ENCODE measurements at places on chromosomes 4 and X. TPM values are rescaled to one million over a fixed set of nuclear protein-coding genes. Genes with fewer than 3 reads are reported as not detected.
A peak's percentile ranks its signal among the peaks of the same experiment; 100 is the strongest.

GRCh38 chr4:102216666-102217065, 128.6 kb downstream of the SLC39A8 start:
- DNase-seq, result no peak

GRCh38 chrX:151396825-151397740, at the start of gene VMA21:
Gene VMA21 (plus strand): TSS chrX:151397206. CDS start chrX:151397309, 103 bp downstream.
- peak; percentile 82 for DNase-seq

GRCh38 chr4:186642998-186643397, 80.7 kb downstream of the FAT1 start:
- no peak for DNase-seq

DNA sequence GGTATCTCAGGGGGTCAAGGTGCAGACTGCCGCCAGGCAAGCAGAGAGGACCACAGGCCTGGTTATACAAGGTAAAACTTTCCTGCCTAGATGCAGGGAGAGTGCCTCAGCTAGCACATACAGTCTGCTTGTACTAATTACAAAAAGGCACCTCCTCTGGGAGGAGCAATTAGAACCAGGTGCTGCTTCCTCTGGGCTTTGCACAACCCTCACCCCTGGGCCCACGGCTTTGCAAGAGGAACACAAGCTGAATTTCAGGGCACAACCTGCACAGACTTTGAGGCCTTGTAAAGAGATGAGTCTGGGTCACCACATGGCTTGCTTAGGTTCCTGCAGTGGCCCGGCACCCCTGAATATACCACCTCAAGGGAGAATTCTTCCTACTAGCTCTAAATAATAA, 9.2 kb upstream of the CITED1 start:
- no peak for DNase-seq

GRCh38 chrX:123797543-123798447, 62.1 kb upstream of the XIAP start:
- no peak for DNase-seq

GRCh38 chrX:149652232-149652981, 20.8 kb upstream of the TMEM185A start:
- DNase-seq, result no peak

GRCh38 chr4:185383451-185383850, 12.3 kb downstream of the LRP2BP start:
- DNase-seq, result no peak

DNA sequence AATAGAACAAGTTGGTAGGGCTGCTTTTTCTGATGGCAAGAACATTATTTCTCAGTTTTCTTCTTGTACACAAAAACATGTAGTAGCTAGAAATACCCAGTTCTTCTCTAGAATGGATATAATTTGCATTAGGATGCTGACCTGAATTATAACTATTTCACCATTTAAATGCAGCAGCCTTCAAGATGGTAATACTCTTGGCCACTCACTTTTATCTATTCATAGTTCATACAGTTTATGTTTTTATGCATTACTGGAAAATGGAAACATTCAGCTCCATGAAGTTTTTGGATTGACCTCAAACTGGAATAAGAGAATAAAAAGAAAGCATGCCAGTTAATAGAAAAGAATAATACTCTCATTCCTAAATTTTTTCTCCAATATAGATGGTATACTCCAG, 487.4 kb downstream of the PABPC4L start:
- DNase-seq, result no peak

DNA sequence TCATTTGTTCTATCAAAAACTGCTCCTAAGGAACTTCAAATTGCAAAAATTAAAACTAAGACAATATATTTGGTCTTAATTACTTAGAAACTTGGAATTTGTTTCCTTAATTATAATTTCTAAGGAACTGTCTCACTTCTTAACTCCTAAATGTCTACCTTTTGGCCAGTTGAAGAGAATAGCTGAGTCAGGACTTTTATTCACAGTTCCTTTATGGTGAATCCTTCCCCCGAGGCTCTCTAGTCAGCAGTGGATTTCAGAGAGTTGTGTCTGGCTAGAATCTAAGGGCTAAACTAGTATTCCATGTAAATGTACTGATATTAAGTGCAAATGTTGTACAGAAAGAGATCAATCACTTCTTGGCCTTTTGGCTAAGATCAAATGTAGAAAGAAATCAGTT, 69.3 kb downstream of the AMMECR1 start:
- DNase-seq, result no peak

- peak; percentile 25 for DNase-seq
These were observed 95.8 kb downstream of the SH3KBP1 start for GRCh38 chrX:19791562-19791961.

GRCh38 chr4:40307627-40308497, 27.3 kb upstream of the CHRNA9 start:
- DNase-seq, result no peak

DNA sequence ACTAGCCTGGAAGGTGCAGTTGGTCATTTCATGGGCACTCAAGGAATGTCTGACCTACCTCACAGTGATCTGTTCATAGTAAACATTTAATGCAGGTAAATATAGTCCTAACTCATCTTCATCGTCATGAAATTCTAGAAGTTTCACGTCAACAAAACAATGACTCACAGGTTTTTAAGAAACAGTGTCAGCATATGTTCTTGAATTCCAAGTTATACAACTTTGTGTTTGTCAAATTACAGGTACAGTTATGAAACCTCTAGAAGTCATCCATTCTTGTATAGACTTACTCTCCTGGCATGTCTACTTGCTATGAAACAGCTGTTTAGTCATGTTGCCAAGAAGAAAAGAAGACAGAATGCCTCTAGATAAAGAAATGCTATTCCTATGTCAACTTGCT, 46.6 kb downstream of the AFM start:
- DNase-seq, result no peak

DNA sequence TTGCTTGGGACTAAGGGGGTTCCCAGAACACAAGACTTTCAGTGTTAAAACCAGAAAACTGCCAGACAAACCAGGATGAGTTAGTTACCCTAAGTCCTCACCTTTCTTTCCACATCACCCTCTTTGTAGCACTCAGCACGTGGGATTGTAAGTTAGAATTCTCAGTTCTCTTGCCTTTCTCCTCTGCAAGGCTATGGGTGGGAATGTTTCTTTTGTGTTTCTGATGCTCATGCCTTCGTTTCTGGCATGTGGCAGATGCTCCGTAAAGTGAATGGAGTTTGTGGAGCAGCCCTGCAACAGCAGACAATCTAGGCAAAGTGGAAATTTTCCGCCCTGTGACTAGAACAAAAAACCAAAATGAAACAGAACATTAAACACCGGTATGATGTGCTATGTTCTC, 64.7 kb upstream of the SPP1 start:
- no peak for DNase-seq

DNA sequence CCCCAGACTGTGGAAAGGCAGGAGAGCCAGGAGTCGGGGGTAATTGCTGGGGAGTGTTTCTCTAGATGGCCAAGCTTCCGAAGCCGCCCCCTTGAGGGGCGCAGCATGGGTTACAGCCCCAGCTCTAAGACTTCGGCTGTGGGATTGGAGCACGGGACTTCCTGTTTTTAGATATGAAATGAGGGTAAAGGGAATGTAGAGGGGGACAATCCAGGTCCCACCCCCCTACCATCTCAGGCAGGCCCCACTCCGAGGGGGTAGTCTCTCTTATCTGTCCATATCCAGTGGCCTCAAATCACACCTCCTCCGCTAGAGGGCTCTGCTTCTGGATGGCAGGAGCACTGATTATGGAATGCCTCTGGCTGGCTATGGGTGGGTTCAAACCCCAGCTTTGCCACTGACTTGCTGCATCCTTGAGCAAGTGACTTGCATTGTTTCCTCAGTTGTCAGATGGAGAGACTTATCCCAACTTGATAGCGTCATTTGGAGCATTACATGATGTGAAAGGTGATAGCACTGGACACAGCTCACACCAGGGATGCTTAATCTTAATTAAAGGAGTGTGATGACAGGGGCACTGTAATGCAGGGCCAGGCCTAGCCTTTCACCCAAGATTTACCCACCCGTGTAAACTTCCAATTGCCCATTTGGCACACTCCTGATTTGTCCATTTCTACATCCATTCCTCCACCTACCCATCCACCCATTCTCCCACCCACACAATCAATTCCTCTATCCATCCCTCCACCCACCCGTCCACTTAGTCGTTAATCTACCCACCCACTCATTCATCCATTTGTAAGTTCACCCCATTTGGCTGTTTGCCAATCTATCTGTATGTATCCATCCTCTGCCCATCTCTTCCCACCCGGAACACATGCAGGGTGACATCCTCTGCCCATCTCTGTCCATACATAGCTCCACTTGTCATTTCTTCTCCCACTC, 848 bp upstream of the KCND1 start:
- peak; percentile 41 for DNase-seq

GRCh38 chr4:172815499-172816164, 353.0 kb upstream of the GALNT7 start:
- no peak for DNase-seq

GRCh38 chrX:134484039-134484438, 24.1 kb downstream of the HPRT1 start:
- DNase-seq, result peak; percentile 67

DNA sequence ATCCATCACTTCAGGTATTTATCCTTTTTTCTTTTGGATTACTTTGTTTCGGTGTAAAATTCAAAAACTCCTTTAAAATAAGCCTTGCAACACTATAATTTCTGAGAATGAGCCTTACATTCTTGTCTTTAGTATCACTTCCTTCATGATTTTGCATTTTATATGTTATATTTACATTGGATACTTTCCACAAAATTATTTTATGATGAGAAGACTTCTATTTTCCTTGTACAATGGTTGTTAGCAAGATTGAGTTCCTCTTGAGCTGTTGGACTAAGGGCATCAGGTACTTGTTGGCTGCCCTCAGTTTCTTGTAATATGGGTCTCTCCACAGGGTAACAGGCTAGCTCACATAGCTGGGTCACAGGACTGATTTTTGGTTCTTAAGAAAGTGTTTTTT, 22.7 kb upstream of the HPGDS start:
- DNase-seq, result peak; percentile 21

GRCh38 chr4:185738038-185738552, 73.9 kb downstream of the SORBS2 start:
- DNase-seq, result peak; percentile 12

DNA sequence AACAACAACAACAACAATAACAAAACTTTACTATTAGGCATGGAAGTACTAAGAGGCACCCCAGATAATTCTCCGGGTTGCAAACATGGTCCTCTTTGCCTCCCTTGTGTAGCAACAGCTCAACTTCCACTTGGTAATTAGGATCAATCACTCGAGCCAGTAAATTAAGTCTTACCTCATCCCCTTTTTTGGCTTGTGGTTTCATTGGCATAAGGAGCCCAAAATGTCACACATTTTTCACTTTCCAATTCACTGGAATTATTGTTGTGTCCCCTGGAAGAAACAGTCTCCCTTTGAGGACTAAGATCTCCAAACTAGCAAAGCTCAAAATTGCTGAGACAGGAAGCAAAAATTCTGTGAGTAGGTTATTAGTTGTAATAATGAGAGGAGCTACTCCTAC, 49.2 kb upstream of the HSD17B10 start:
- DNase-seq, result no peak

GRCh38 chr4:110197529-110198042, 829 bp downstream of the ELOVL6 start:
- peak; percentile 32 for DNase-seq

GRCh38 chr4:95982516-95982915, 142.6 kb downstream of the PDHA2 start:
- no peak for DNase-seq

DNA sequence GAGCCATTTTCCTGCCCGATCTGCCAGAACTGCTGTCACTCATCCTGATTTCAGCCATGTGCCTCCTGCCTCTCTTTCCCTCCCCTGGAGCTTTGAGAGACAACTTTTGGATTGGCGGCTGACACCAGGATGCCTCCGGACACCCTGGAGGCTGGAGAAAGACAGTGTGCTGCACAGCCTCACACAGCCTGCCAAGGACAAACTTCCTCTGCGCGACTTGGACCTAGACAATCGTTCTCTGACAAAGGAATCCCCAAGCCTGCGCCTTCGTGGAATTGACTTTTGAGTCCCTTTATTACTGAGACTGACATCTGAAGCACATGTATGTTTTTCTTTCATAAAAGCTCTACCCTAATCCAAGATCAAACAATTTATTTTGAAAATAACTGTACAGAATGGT, 10.8 kb upstream of the LDB2 start:
- DNase-seq, result no peak

- DNase-seq, result no peak
These were observed 644.5 kb upstream of the ATOH1 start for GRCh38 chr4:93184053-93184452.

GRCh38 chr4:83486457-83487129, 1.7 kb upstream of the ABRAXAS1 start:
- no peak for DNase-seq

Gene P2RY8
- total RNA-seq, result not detected

Gene SASH3
- total RNA-seq, result not detected

Gene TBC1D8B
- total RNA-seq, result 10.4 TPM

Gene VSIG1
- total RNA-seq, result not detected

Gene COX7B2
- not detected for total RNA-seq

Gene PRKG2
- 2.0 TPM for total RNA-seq

Gene KDR
- total RNA-seq, result not detected

Gene ANK2
- total RNA-seq, result 5.3 TPM
